Subcutaneous preadipocyte (primary cell): ENCODE measurements at places on chromosomes 6 and 20. TPM values are rescaled to one million over a fixed set of nuclear protein-coding genes. Genes with fewer than 3 reads are reported as not detected.

Gene MUCL3
- total RNA-seq, result not detected in 2 replicates

Gene ILRUN
- 31.2 and 40.9 TPM in 2 replicates for total RNA-seq

Gene C4B
- total RNA-seq, result 1.4 and 1.5 TPM in 2 replicates

Gene ENPP5
- 0.78 and 9.6 TPM in 2 replicates for total RNA-seq

Gene TASP1
- total RNA-seq, result 6.2 and 7.4 TPM in 2 replicates

Gene ENPP1
- 3.7 and 8.0 TPM in 2 replicates for total RNA-seq

Gene SLC35F1
- total RNA-seq, result not detected in 2 replicates

Gene LTB
- not detected in 2 replicates for total RNA-seq

Gene PTCRA
- not detected in 2 replicates for total RNA-seq

Gene SULF2
- total RNA-seq, result 0.37 and 0.98 TPM in 2 replicates

Gene SSTR4
- total RNA-seq, result not detected in 2 replicates

Gene NPEPL1
- total RNA-seq, result 26.0 and 44.1 TPM in 2 replicates

Gene PPP1R3G
- 1.6 and 1.8 TPM in 2 replicates for total RNA-seq
